Stomach (tissue), 19 donors: ENCODE measurements at places on chromosomes 1 and 21. TPM values are rescaled to one million over a fixed set of nuclear protein-coding genes. Genes with fewer than 3 reads are reported as not detected.

C1QTNF12 gene
- polyA plus RNA-seq = not detected

DNA sequence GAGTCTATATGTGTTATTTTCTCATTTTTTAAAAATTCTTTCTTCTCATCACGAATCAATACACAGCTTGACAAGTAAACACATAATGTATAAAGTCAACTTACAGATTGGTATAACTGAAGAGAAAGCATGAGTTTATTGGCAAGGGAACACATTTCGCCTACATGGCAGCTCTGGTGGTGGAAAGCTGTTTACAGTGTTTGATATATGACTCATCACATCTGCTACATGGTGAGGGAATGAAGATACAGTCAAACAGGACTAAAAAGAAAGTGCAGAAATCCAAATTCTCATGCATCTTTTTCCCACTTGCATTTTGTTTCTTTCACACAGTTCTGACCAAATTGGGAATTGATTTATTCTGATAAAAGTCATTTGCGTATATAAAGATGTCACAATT, 122.2 kb upstream of the ADGRL4 start:
- no peaks in the 10 kb centered on the region for H3K36me3 ChIP-seq
- no peaks in the 10 kb centered on the region for H3K27me3 ChIP-seq
- no peak for DNase-seq
- no peak overlapping the region for H3K4me3 ChIP-seq
- no peaks in the 10 kb centered on the region for H3K4me1 ChIP-seq

C8A gene
- 0.25 TPM for polyA plus RNA-seq

GRCh38 chr1:225476538-225476988, 48.7 kb upstream of the LBR start:
- H3K27me3 ChIP-seq = no peaks in the 10 kb centered on the region
- H3K36me3 ChIP-seq = no peaks in the 10 kb centered on the region
- H3K27ac ChIP-seq = no peak overlapping the region
- DNase-seq = no peak

EVA1C gene
- polyA plus RNA-seq = 39.1 TPM
